ENCODE measurements at places on chromosomes 11 and 22. TPM values are rescaled to one million over a fixed set of nuclear protein-coding genes. Genes with fewer than 3 reads are reported as not detected.

GRCh38 chr11:11535611-11536010 is 86.2 kb downstream of the GALNT18 start:
- DNase-seq: no peak

The API5 gene
- total RNA-seq: 82.9 TPM

DNA sequence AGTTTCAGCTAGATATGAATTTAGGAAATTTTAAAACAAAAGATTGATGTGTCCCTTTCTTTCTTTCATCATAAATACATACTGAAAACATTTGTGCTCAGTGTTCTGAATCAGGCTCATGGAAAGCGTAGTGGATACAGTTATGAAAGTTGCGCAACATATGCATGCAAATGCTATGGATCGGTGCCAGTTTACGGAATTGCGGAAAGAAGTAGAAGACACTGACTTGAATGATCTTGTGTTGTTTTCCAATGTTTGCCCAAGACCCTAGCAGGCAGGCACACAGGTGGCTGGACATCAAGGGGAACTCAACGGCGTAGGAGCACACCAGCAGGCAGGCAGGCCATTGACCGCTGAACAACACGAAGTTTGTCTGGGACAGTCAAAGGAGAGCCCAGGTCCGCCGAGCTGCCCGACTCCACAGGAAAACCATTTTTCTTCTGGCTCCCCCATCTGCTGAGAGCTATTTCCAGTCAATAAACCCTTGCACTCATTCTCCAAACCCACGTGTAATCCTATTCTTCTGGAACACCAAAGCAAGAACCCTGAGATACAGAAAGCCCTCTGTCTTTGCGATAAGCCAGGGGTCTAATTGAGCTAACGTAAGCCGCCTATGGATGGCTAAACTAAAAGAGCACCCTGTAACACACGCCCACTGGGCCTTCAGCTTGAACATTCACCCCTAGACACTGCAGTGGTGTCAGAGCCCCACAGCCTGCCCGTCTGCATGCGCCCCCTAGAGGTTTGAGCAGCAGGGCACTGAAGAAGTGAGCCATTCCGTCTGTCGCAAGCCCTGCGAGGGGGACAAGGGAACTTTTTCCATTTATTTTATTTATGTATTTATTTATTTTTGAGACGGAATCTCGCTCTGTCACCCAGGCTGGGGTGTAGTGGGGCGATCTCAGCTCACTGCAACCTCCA is 7.4 kb upstream of the BIRC3 start:
- no peak for DNase-seq

- no peak for DNase-seq
These were observed 304.7 kb downstream of the NELL1 start for GRCh38 chr11:20973940-20974559.

GRCh38 chr11:94400050-94400449 is 1.2 kb downstream of the GPR83 start:
- DNase-seq: no peak

GRCh38 chr11:134700101-134700640 is 288.1 kb upstream of the B3GAT1 start:
- DNase-seq: no peak

DNA sequence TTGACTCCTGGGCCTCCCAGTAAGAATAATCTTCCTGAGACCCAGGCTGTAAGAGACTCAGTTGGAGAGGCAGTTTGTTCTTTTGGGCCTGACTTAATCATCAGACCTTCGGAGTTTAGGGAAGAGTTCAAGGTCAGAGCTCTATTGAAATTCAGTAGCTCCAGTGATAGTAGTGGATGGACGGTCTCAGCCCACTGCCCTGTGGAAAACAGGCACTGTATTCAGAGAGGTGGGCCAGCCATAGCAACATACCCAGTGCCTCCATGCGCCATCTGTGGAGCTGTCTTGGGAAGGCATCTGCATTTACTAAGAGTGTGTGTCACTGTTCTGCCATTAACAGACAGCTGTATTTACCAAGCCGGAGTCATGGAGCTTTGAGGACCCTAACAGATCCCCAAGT is 2.9 kb downstream of the SMARCB1 start:
- no peak for DNase-seq
